ENCODE measurements at places on chromosomes 4 and X. TPM values are rescaled to one million over a fixed set of nuclear protein-coding genes. Genes with fewer than 3 reads are reported as not detected.
A peak's percentile ranks its signal among the peaks of the same experiment; 100 is the strongest.

DNA sequence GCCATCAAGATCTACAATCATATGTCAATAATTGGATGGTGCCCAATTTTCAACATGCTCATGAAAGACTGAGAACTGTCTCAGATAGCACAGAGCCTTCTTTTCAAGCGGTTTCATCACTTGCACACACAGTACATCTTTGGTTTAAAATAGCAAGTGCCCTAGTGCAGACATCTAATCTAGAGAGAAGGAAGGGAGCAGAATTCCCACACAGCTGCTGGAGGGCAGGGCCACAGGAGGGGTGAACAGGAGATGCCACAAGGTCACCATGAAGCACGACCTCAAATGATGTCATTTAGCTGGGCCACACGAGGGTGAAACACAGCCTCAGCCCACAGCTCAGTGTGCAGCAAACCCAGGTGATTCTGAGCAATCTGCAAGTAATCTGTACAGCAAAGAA, 24.3 kb downstream of the LEF1 start:
- no peaks in the 10 kb centered on the region for H3K27me3 ChIP-seq
- no peaks in the 10 kb centered on the region for H3K4me1 ChIP-seq
- no peak overlapping the region for H3K4me3 ChIP-seq
- H3K27ac ChIP-seq: no peak overlapping the region
- no peaks in the 10 kb centered on the region for H3K36me3 ChIP-seq

GRCh38 chrX:134895805-134896581, 94.8 kb upstream of the SMIM10 start:
- H3K27me3 ChIP-seq: no peaks in the 10 kb centered on the region
- H3K27ac ChIP-seq: no peak overlapping the region
- H3K4me3 ChIP-seq: no peak overlapping the region

DNA sequence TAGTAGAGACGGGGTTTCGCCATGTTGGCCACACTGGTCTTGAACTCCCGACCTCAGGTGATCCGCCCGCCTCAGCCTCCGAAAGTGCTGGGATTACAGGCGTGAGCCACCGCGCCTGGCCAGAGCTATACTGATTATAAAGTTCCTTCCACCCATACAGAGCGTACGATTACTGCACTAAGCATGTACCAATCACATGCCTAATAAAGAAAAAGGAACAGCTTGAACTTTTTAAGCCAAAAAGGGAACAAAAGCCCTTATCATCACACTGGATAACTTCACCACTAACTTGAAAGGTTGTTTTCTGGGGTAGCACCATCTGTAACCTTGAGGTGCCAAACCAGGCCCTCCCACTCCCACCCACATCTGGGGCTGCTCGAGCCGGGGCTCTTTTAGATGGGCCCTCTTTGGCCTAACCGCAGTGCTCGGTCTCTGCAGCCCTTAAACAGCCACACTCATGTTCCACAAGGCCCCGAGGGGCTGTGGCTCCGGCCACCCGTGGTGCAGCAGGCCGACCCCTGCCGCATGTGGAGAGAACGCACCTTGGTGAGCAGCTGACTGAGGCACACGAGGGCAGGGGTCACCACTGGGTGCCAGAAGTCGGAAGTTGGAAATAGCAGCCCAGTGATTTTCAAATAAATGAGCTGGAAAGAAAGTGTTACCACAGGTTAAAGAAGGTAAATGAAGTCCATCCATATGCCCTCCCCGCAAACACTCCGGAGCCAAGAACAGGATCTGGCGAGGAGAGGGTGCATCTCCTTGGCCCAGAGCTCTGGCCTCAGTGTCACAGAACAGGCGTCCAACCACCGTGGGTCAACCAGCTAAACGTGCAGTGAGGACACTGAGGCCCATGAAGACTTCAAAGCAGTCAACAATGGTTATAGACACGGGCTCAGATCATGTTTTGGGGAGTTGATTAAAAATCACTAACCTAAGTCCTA, 18.4 kb downstream of the NOP14 start:
- H3K4me3 ChIP-seq: no peak overlapping the region
- H3K4me1 ChIP-seq: no peaks in the 10 kb centered on the region
- no peak overlapping the region for H3K27ac ChIP-seq
- peaks cover 97% of the 10 kb centered on the region for H3K36me3 ChIP-seq
- DNase-seq: peak; percentile 12
- no peaks in the 10 kb centered on the region for H3K27me3 ChIP-seq

GRCh38 chr4:41693629-41694028, 54.9 kb downstream of the PHOX2B start:
- H3K27ac ChIP-seq: no peak overlapping the region
- no peaks in the 10 kb centered on the region for H3K36me3 ChIP-seq
- no peaks in the 10 kb centered on the region for H3K4me1 ChIP-seq
- H3K27me3 ChIP-seq: no peaks in the 10 kb centered on the region

GRCh38 chr4:23888421-23889319, 1.2 kb downstream of the PPARGC1A start:
- H3K36me3 ChIP-seq: no peaks in the 10 kb centered on the region
- DNase-seq: peak; percentile 48
- no peaks in the 10 kb centered on the region for H3K27me3 ChIP-seq
- H3K4me1 ChIP-seq: peaks cover 49% of the 10 kb centered on the region

DNA sequence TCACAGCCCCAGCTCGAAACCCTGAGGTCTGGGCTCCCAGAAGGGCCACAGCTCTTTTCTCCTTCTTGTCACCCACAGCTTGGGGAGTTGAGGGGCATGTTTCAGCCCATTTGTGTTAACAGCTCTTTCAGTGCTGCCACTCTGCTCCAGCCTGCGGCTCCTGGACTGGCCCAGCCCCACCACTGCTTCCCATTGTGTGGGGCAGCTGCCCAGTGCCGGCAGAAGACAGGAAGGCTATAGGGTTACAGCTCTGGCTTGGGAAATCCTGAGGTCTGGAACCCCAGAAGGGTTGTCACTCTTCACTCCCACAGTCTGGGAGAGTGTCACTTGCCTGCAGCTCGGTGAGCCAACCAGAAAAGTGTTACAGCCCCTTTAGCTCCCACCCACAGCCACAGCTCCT, 7.0 kb upstream of the HNRNPD start:
- H3K27ac ChIP-seq: peak overlapping the region; percentile 72
- H3K36me3 ChIP-seq: no peaks in the 10 kb centered on the region
- no peaks in the 10 kb centered on the region for H3K27me3 ChIP-seq
- no peak overlapping the region for H3K4me3 ChIP-seq
- peaks cover 21% of the 10 kb centered on the region for H3K4me1 ChIP-seq
- DNase-seq: peak; percentile 61

DNA sequence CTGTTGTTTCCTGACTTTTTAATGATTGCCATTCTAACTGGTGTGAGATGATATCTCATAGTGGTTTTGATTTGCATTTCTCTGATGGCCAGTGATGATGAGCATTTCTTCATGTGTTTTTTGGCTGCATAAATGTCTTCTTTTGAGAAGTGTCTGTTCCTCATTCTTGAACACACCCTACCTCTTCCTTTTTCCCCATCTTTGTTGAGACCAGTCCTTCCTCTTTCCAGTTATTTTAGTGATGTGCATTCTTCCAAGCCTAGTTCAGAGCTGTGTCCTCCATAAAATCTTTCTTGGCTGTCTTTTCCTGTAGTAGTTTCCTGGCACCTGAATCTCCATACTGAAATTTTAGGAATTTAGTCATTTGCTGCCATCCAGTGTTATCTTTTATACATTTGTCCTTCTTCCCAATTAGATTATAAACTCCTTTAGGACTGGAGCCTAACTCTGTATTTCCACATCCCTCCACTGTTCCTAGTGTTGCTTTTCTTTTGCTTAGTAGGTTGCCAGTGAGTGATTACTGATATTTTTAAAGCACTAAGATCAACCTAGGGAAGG, 11.4 kb downstream of the FHIP1A start:
- H3K4me3 ChIP-seq: no peak overlapping the region
- H3K27me3 ChIP-seq: no peaks in the 10 kb centered on the region
- no peaks in the 10 kb centered on the region for H3K36me3 ChIP-seq

DNA sequence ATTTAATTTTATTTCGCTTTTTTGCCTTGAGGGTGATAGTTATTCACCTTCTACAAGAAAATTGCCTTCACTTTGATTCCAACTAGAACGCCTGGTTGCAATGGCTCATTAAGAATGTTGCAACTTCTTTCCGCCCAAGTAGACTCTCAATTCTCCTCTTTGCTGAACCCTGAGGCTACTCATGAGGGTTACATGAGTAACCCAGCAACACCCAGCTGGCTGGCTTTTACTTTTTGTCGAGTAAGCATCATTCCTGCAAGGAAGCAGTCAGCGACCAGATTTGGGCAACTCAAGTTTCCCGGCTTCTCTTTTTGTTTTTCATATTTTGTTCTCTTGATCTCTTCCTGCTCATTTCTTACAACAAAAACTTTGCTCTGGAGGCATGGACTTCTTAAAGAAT, 495.4 kb downstream of the PACRGL start:
- no peaks in the 10 kb centered on the region for H3K27me3 ChIP-seq
- DNase-seq: no peak
- no peaks in the 10 kb centered on the region for H3K4me1 ChIP-seq
- H3K27ac ChIP-seq: no peak overlapping the region

DNA sequence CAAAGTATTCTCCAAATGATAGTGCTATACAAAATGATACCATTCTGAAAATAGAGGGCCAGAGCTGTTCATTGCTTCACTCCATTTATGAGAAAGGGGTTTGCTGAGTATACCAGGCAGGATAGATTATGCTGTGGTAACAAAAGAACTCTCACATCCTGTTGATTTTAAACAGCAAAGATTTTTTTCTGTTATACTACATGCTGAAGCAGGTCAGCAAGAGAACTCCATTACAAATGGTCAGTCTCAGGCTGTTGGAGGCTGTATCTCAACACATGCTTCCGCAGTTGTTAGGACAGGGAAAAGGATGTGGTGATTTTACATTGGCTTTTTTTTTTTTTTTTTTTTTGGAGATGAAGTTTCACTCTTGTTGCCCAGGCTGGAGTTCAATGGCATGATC, 13.7 kb upstream of the KLHL5 start:
- H3K4me3 ChIP-seq: no peak overlapping the region
- peaks cover 14% of the 10 kb centered on the region for H3K4me1 ChIP-seq
- no peaks in the 10 kb centered on the region for H3K27me3 ChIP-seq

GRCh38 chrX:39941332-39941920, 156.3 kb downstream of the BCOR start:
- no peaks in the 10 kb centered on the region for H3K27me3 ChIP-seq
- no peak overlapping the region for H3K27ac ChIP-seq
- no peaks in the 10 kb centered on the region for H3K4me1 ChIP-seq
- no peak overlapping the region for H3K4me3 ChIP-seq
- no peaks in the 10 kb centered on the region for H3K36me3 ChIP-seq
- DNase-seq: no peak

GRCh38 chr4:152556283-152556682, 20.4 kb upstream of the FBXW7 start:
- no peaks in the 10 kb centered on the region for H3K36me3 ChIP-seq
- no peaks in the 10 kb centered on the region for H3K27me3 ChIP-seq
- no peaks in the 10 kb centered on the region for H3K4me1 ChIP-seq
- H3K27ac ChIP-seq: no peak overlapping the region
- H3K4me3 ChIP-seq: no peak overlapping the region

- H3K27ac ChIP-seq: no peak overlapping the region
- H3K36me3 ChIP-seq: no peaks in the 10 kb centered on the region
- DNase-seq: no peak
Observed at GRCh38 chr4:187887906-187888305, 107.7 kb upstream of the ZFP42 start.

GRCh38 chr4:171484681-171485080, 328.5 kb upstream of the GALNTL6 start:
- H3K36me3 ChIP-seq: no peaks in the 10 kb centered on the region
- H3K4me1 ChIP-seq: no peaks in the 10 kb centered on the region
- no peak for DNase-seq
- H3K27me3 ChIP-seq: no peaks in the 10 kb centered on the region
- no peak overlapping the region for H3K27ac ChIP-seq

DNA sequence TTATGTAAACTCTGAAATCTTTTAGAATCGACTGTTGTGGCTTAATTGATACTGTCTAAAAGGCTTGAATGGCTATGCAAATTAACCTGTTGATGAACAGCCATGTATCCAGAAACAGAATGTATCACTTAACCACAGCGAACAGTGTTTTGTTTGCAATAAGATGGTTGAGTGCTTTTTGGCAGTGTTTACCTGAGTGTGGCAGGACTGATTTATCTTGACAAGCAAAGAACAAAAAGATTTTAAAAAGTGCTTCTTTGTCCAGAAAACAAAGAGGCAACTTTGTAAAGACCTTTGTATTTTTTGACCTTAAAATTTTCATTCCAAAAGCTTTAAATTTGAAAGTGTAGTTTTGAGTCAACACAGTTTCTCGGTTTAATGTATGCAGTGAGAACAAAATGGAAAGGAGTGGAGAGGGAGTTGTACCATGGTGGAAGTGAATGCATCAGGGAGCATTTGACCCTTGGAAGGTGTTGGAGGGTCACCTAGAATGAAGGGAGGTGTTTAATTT, 18.0 kb downstream of the ARHGAP10 start:
- DNase-seq: no peak
- no peak overlapping the region for H3K27ac ChIP-seq
- no peak overlapping the region for H3K4me3 ChIP-seq
- H3K27me3 ChIP-seq: no peaks in the 10 kb centered on the region

GRCh38 chr4:124977045-124977444, 264.5 kb upstream of the ANKRD50 start:
- no peak for DNase-seq
- no peaks in the 10 kb centered on the region for H3K36me3 ChIP-seq
- H3K27me3 ChIP-seq: no peaks in the 10 kb centered on the region
- no peak overlapping the region for H3K27ac ChIP-seq

DNA sequence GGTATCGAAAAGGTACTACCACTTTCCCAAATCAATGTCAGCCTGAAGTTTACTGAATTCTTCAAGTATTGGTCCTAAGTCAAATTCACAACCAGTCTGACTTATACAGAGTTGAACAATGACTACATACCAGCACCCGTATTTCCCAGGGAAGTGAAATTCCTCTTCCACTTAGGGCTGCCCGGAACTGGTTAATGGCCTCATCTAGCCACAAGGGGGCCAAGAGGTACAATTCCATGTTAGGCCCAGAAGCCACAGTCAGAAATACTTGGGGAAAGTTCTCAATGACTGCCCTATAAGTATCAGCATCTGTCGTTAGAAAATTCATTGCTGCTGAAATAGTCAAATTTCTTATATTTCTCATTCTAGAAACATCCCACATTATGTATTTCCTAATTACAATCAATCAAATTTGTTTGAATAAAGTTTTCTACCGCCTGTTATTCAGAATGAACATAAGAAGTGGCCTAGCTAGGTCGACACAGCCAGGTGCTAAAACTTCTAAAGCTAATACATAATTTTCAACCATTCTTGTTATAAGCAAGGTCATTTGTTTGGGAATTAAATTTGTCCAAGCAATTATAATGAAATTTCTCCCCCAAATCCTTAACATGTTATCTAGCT, 5.6 kb upstream of the PCDH7 start:
- peaks cover 4% of the 10 kb centered on the region for H3K4me1 ChIP-seq
- no peak overlapping the region for H3K27ac ChIP-seq
- peaks cover 26% of the 10 kb centered on the region for H3K27me3 ChIP-seq
- H3K36me3 ChIP-seq: no peaks in the 10 kb centered on the region
- H3K4me3 ChIP-seq: no peak overlapping the region
- DNase-seq: no peak

GRCh38 chr4:175066923-175067627, 148.9 kb downstream of the ADAM29 start:
- no peaks in the 10 kb centered on the region for H3K27me3 ChIP-seq
- no peaks in the 10 kb centered on the region for H3K36me3 ChIP-seq
- no peak overlapping the region for H3K4me3 ChIP-seq
- no peaks in the 10 kb centered on the region for H3K4me1 ChIP-seq

- no peaks in the 10 kb centered on the region for H3K27me3 ChIP-seq
- no peak for DNase-seq
- H3K4me1 ChIP-seq: no peaks in the 10 kb centered on the region
- no peak overlapping the region for H3K27ac ChIP-seq
Observed at GRCh38 chr4:68905598-68905938, 46.0 kb downstream of the UGT2A3 start.

- H3K4me1 ChIP-seq: no peaks in the 10 kb centered on the region
- no peak for DNase-seq
- H3K4me3 ChIP-seq: no peak overlapping the region
Observed at GRCh38 chr4:22338796-22339195, 177.1 kb downstream of the ADGRA3 start.

The HNRNPD gene
- total RNA-seq: 26.9 TPM

The PAGE2B gene
- total RNA-seq: not detected

The F9 gene
- 0.46 TPM for total RNA-seq

The PPP2R2C gene
- total RNA-seq: 0.44 TPM
